ENCODE measurements at places on chromosomes 5 and 9. TPM values are rescaled to one million over a fixed set of nuclear protein-coding genes. Genes with fewer than 3 reads are reported as not detected.

The CER1 gene
- total RNA-seq: not detected

The FAM151B gene
- 0.35 TPM for total RNA-seq

- no peaks in the 10 kb centered on the region for H3K27me3 ChIP-seq
- DNase-seq: no peak
- H3K27ac ChIP-seq: no peak overlapping the region
- no peaks in the 10 kb centered on the region for H3K4me1 ChIP-seq
- peaks cover 14% of the 10 kb centered on the region for H3K36me3 ChIP-seq
Observed at GRCh38 chr9:136923881-136924280, 20.7 kb downstream of the FBXW5 start.

GRCh38 chr9:38130724-38131123, 61.7 kb upstream of the SHB start:
- H3K4me3 ChIP-seq: no peak overlapping the region
- H3K27me3 ChIP-seq: peaks cover 7% of the 10 kb centered on the region
- no peaks in the 10 kb centered on the region for H3K36me3 ChIP-seq
- no peak overlapping the region for H3K27ac ChIP-seq
- no peaks in the 10 kb centered on the region for H3K4me1 ChIP-seq

GRCh38 chr5:174601946-174602345, 122.4 kb upstream of the MSX2 start:
- no peaks in the 10 kb centered on the region for H3K36me3 ChIP-seq
- H3K4me1 ChIP-seq: no peaks in the 10 kb centered on the region
- H3K4me3 ChIP-seq: no peak overlapping the region
- H3K27ac ChIP-seq: no peak overlapping the region
- no peak for DNase-seq

DNA sequence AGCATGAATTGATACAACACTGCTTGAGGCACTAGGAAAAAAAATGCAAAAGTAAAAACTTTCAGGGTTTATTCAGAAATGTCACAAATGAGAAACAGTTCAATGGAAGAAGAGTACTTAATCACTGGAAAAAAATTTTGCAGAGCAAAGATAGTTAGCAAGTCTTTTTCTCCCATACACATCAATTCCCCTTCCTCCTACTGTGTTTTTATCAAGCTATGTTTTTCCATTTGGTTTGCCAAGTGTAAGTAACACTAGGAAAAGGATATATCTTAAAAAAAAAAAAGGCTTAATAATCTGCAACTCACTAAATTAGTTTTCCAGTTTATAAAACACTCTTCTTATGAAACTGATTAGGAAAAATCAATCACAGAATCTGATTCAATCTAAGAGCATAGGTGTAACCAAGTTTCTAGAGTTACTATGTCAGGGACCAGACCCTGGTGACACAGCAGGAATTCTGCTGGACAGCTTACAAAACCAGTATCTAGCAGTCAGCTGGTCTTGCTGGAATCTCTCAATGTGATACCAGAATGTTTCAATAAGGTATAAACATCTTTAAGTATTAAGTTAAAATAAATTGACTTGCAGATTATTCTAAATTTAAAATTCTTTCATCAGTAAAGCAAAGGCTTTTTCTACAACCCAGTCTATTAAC, 34.7 kb downstream of the RNF145 start:
- H3K27me3 ChIP-seq: no peaks in the 10 kb centered on the region
- DNase-seq: no peak
- H3K27ac ChIP-seq: peak overlapping the region; percentile 18
- H3K4me1 ChIP-seq: peaks cover 48% of the 10 kb centered on the region
- no peak overlapping the region for H3K4me3 ChIP-seq
- peaks cover 45% of the 10 kb centered on the region for H3K36me3 ChIP-seq

GRCh38 chr5:145925353-145925752, 11.0 kb upstream of the SH3RF2 start:
- H3K36me3 ChIP-seq: no peaks in the 10 kb centered on the region
- DNase-seq: no peak
- no peak overlapping the region for H3K27ac ChIP-seq
- H3K4me3 ChIP-seq: no peak overlapping the region
- peaks cover 7% of the 10 kb centered on the region for H3K27me3 ChIP-seq
- no peaks in the 10 kb centered on the region for H3K4me1 ChIP-seq

The DOCK2 gene
- total RNA-seq: 149 TPM

The CKMT2 gene
- total RNA-seq: not detected

Measured in activated naive CD8-positive, alpha-beta T cell treated with anti-CD3 and anti-CD28 coated beads for 36 hours (primary cell).